Uterus (tissue), 4 donors: ENCODE measurements at places on chromosomes 13 and 19.

- peak; percentile 49 for DNase-seq
Observed at GRCh38 chr19:33193865-33194362, at the start of gene LRP3. Gene LRP3 (plus strand): TSS chr19:33194330. CDS start chr19:33194786, 456 bp downstream.

- DNase-seq = no peak
Observed at GRCh38 chr13:98462946-98463345, 114.0 kb downstream of the STK24 start.

GRCh38 chr13:106681536-106681935 is 113.6 kb upstream of the ARGLU1 start:
- no peak for DNase-seq

GRCh38 chr13:30169442-30169841 is 137.9 kb downstream of the KATNAL1 start:
- DNase-seq = no peak

DNA sequence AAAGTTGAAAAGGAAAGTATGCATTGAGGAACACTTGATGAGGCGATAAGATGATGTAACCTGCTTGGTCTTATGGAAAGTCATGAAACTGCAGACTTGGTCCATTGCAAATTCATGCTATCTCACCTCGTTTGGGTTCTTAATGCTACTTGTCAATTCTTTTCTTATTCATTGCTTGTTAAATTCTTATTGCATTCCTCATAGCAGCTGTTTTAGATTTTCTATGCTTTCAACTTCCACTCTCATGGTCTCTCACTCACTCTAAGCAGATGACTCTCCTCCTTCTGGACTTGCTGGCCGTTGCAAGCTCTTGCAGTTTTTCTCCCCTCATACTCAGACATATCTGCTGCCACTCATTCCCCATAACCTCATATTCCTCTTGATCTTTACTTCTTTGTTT is 67.8 kb upstream of the CSNK1A1L start:
- DNase-seq = no peak

DNA sequence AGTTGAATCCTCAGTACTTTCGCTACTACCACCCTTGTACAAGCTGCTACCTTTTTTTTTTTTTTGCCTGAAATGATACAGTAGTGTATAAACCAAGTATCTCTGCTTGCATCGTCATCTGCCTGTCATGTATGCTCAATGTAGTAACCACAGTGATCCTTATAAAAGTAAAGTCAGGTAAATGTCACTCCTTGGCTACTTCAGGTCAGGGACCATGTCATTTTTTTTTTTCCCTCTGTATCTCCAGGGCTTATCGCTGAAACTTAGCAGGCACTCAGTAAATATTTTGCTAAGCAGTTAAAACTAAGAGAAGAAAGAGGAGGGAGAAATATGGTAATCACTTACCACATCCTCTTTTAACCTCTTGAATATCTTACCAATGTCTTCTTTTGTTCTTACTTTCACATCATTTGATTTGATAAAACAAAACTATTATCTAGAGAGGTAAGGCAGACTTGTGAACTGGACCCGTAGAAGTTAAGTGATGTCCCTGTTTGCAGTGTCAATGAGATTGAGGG is 96.8 kb upstream of the KLF12 start:
- no peak for DNase-seq

DNA sequence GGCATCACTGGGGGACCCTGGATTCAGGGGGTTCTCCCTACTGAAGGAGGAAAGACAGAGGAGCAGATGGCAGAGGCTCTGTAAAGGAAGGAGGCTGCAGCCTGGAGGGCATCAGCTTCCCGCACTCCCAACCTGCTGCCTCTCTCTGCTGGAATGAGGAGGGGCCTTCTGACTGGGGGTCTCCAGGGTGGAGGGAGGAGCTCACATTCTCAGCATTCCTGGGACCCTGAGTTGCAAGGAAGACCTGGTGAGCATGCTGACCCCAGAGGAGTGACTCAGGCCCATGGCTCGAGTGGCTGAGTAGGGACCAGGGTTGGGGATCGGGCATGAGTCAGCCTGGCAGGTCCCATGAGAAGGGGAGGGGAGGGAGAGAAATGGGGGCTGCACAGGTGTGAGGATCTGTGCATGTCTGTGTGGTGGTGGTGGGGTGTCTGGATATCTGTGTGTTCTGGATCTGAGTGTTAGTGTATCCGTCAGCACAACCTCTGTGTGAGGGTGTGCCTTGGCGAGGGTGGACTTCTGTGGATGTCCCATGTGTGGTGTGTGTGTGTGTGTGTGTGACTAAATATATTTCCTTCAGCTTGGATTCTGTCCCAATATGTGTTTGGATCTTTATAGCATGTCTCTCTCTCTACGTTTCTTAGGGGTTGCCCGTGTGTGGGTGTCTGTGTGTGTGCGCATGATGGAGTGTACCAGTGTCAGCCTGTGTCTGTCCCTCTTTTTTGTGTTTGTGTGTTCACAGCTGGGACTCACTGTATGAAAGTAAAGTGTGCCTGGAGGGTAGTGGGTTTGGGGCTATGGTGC is 4.6 kb downstream of the AXL start:
- no peak for DNase-seq

DNA sequence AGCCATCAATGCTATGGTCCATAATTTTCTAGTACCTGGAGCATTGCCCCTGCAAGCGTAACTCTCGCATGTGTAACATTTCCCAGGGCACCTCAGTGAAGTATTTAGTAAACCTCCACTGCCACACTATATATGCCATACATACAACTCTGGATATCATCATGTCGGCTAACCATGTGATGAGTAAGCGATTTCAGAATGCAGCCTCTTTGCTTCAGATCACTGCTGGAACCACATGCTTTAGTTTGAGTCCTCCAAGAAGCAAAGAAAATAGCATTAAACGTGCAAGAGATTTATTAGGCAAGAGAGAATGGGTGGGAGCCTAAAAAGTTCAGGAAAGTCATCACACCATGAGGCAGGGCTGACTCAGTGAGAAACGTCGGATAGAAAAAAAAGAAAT is 635.6 kb upstream of the SLITRK5 start:
- no peak for DNase-seq

DNA sequence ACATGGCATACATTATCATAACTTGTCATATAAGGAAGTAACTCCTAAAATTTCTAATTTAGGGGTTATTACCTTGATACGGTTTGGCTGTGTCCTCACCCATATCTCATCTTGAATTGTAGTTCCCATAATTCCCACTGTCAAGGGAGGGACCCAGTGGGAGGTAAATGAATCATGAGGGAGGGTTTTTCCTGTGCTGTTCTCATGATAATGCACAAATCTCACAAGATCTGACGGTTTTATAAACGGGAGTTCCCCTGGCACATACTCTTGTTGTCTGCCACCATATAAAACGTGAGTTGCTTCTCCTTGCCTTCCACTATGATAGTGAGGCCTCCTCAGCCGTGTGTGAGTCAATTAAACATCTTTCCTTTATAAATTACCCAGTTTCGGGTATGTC is 76.0 kb downstream of the ZDHHC20 start:
- no peak for DNase-seq

DNA sequence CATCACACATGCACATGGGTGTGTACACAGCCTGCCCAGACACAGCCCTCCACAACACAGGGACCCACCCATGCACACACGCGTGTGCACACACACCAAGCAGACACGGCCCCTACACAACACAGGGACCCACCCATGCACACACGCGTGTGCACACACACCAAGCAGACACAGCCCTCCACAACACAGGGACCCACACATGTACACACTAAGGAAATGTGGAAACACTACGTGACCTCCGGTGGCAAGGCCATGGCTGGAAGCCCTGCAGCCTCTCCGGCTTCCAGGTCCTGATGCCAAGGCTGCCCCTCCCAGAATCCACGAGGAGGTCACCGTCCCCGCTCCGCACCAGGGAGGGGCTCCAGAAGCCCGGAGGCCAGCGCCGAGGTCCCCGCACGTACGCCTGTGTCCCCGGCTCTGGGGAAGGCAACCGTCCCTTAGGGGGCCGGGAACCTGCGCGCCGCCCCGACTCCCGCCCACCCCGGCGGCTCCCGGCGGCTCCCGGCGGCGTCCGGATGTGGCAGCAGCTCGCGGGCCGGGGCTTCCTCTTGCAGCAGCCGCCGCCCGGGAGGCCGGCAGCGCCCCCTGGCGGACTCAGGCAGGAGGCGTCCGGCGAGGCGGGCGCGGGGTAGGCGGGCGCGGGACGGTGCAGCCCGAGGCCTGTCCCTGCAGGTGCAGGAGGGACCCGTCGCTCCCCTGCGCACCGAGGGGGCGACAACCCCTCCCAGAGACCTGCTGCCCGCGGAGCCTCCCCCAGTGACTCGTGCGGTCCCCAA is 29.8 kb upstream of the GRTP1 start:
- DNase-seq = peak; percentile 65

DNA sequence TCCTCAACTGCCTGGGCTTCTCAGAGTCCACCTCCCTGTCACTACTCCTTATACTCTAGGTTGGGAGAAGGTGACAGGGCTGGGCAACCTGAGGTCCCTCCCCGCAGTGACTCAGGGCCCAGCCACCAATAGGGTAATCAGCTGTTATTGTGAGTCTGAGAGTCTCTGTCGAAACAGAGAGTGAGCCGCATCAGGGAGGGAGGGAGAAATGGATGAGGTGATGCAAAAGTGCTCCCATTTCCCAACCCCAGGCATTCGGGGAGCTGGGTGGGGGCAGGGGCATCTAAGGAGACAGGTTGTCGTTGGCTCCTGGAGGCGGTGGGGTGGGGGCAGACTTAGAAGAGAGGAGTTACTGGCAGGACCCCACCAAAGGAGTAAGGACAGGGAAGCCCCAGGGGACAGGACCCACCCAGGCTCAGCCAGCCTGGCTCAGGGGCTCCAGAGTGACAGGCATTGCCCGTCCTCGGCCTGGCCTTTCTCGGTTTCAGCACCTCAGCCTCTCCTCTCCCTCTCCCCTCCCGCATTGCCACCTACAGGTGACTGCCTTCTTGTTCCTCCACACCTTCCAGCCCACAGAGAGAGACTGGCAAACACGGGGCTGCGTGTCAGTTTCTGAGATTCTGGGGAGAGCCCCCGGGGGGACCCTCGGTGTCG is at the start of gene DMKN:
TSS of gene DMKN (minus strand) at position 22 of the 654 bp plus-strand sequence. CDS start 174 bp downstream, outside the sequence.
- no peak for DNase-seq

DNA sequence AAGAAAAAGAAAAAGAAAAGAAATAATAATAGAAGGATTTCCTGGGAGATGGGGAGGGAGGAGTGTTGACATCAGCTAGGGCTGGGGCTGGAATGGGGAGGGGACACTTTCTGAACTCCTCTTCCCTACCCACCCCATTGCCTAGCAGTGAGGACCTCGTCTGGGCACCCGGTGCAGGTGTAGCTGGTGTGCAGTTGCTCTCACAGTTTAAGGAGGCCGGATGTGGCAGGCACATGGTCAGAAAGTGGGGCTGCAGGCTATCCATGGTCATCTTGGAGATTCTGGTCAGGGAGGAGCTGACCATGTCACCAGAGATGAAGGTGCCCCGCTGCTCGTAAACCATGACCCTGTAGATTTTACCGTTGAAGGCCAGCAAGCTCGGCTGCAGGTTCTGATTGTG is 8.5 kb upstream of the TUBB4A start:
- DNase-seq = no peak

DNA sequence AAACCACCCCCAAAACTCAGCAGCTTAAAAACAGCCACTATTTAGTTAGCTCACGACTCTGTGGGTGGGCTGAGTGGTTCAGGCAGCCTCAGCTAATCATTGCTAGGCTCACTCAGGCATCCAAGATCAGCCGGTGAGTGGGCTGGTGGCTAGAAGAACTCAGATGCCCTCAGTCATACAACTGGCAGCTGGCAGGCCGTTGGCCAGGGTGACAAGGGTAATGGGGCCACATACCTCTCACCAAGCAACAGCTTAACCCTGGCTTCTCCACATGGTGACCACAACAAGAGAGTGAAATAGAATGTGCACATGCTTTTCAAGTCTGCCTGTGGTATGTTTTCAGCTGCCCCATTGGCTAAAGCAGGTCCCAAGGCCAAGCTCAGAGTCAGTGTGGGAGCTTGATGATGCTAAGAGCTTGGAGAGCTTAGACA is 435.4 kb upstream of the TSHZ3 start:
- DNase-seq = no peak

DNA sequence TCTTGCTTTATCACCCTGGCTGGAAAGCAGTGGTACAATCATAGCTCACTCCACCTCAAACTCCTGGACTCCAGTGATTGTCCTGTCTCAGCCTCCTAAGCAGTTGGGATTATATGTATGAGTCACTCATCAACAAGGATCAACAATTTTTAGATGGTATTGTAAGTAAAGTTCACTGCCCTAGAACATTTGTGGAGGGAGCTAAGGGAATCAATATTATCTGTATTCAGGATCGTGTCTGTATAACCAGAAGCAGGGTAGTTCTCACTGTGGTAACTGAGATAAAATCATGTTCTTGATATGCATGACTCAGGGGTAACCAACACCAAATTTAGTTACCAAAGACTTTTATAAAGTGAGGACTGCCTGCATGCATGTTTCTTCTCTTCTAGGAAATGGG is 27.0 kb downstream of the ZMYM5 start:
- DNase-seq = no peak

DNA sequence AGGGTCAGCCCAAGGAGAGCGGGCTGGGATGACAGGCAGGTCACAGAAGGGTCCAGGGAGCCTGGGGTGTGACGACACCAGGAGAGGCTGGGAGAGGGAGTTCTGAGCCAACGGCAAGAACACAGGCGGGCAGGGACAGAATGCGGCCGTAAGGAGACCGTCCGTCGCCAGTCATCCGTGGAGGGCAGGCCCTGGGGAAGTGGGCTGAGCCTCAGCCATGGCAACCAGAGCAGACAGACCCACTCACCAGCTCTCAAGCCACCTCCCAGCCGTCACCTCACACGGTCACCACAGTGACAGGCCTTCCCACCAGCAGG is 3.7 kb upstream of the TMEM86B start:
- no peak for DNase-seq

DNA sequence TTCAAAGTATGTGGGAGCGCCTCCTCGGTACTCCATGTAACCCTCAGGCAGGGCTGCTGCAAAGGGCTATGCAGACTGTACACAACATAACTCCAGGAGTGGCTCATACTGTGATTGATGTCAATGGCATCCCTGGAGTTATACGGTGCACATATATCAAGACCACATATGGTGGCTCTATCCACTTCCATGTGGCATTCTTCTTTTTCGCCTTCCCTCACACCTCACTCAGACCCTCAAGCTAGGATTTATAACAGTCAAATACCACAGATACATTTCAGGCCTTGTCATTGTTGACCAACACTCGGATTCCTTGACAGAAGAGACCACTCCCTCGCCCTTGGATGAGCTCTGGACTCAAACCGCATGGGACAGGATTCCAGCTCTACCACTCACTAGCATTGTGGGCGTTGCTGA is 11.3 kb upstream of the UBL3 start:
- DNase-seq = no peak

- no peak for DNase-seq
Observed at GRCh38 chr13:49683489-49683888, 7.8 kb downstream of the EBPL start.

DNA sequence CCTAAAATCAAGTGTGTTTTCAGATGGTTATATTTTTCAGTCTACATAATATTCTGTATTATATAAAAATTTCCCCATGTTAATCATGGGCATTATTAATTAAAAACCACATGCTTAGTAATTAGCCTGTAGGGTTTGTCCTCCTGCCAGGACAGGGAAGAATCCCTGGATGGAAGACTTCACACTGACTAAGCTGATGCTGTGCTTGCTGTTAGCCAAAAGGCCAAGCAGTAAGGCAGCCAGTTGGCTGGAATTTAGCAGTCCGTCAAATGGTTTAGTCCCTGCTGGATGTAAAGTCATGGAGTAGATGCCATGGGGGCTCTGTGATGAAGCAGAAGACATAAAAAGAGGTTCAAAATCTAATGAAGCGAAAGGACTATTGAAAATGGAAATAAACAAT is 168.0 kb upstream of the OBI1 start:
- no peak for DNase-seq
